Activated CD4-positive, alpha-beta memory T cell treated with anti-CD3 and anti-CD28 coated beads for 36 hours (primary cell): ENCODE measurements at places on chromosomes 1 and 21. TPM values are rescaled to one million over a fixed set of nuclear protein-coding genes. Genes with fewer than 3 reads are reported as not detected.
A peak's percentile ranks its signal among the peaks of the same experiment; 100 is the strongest.

Gene PADI3
- not detected for total RNA-seq

GRCh38 chr1:2946291-2946690 is 75.0 kb upstream of the ACTRT2 start:
- no peak for DNase-seq

DNA sequence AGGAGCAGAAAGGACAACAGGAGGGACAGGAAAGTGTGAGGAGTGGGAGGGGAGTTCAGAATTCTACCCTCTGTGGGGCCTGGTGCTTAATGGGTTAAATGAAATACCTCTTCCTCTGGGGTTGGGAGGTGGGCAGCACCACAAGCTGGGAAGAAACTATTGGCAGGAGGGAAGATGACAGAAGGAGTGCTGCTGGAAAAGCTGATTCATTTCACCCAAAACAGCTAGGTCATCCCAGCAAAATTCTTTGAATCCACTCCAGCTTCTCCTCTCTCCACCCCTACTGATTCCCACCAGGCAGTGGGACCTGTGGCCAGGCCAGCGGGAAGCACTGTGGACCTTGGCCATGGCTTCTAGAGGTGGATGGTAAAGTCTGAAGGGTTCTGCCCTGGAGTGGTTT is 12.8 kb downstream of the BCAN start:
- no peak for DNase-seq

- DNase-seq: no peak
Measured at GRCh38 chr1:152928671-152929070, 18.3 kb upstream of the SPRR5 start.

Gene DCDC2B
- not detected for total RNA-seq

DNA sequence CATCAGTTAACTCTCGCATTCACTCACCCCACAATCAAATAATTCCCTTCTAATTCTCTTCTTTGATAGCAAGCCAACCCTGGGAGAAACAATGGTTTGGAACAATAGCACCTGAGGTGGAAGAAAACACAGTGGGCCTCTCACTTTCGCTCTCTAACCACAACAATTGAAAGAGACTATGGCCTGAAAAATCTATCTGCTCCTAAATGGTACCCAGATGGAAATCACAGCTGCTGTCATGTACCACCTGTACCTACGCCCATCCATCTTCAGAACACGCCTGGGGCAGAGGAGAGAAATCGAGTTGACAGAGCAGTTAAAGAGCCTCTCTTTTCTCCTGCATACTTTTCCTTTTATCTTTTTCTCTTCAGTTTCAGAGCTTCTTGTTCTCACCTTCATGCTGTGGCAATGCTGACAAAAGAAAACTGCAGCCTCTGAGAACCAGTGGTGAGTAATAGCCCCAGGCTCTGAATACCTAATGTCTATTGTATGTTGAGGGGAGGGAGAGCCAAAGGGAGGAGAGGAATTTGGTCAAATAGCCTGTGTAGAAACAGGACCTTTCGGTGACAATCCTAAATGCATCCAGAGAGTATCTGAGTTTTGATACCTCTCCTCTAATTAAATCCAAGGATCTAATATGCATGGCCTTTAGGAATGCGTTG is 57.7 kb downstream of the ZC3H11B start:
- DNase-seq: no peak

GRCh38 chr1:43883321-43883720 is 50.3 kb upstream of the ARTN start:
- DNase-seq: no peak

DNA sequence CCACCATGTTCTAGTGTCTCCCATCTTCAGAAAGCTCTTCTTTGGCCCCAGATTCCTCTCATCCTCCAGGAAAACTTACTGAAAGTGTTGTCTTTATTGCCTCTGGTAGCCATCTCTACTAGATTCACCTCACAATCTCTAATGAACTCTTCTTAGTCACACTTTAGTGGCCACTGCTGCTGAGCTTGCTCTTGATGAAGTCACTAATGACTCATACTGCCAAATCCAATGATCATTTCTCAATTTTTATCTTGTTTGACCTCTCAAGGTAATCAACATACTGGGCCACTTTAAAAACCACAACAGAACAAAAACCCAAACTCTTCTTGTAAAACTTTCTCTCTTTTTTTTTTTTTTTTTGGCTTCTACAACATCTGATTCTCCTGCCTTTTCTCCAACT is 196.4 kb downstream of the LHX8 start:
- no peak for DNase-seq

DNA sequence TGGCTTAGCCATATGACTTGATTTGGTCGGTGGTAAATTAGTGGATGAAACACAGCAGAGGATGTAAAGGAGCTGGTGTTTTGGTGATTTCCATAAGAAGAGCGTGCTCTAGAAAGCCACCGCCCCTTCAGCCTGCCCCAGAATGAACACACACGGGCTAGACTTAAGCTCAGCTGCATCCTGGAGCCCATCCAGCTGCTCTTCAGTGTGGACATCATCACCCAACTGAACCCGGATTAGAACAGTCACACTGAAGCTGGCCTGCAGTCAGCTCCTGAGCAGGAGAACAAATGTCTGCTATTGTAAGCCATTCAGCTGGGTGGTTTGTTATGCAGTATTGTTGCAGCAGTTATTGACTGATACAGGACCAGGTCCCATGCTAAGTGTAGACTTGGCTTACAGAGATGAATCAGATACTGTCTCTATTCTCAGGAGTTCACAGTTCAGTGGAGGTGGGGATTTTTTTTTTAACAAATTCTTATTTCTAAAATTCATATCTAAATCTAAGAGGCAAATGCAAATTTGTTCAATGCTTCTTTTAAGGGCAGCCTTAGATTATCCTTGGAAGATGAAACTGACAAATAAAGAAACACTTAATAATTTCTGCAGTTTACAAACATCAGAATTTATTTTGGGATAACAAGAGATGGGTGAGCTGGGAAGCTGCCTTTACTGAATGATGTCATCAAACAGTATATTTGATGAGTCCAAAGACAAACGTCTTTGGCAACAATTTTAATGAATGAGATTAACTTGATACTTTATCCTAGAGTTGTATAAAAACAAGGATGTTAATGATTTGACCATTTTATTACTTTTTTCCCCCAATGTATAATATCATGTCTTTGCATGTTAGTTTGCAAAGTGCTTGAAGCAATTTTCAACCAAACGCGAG is 251.2 kb downstream of the TRABD2B start:
- no peak for DNase-seq

GRCh38 chr1:29050166-29050565 is 73.5 kb downstream of the TMEM200B start:
- no peak for DNase-seq

GRCh38 chr1:48810740-48811139 is 34.0 kb upstream of the BEND5 start:
- no peak for DNase-seq

Gene NT5C1A
- total RNA-seq: not detected

- no peak for DNase-seq
Measured at GRCh38 chr1:33814166-33814565, 49.7 kb upstream of the HMGB4 start.

DNA sequence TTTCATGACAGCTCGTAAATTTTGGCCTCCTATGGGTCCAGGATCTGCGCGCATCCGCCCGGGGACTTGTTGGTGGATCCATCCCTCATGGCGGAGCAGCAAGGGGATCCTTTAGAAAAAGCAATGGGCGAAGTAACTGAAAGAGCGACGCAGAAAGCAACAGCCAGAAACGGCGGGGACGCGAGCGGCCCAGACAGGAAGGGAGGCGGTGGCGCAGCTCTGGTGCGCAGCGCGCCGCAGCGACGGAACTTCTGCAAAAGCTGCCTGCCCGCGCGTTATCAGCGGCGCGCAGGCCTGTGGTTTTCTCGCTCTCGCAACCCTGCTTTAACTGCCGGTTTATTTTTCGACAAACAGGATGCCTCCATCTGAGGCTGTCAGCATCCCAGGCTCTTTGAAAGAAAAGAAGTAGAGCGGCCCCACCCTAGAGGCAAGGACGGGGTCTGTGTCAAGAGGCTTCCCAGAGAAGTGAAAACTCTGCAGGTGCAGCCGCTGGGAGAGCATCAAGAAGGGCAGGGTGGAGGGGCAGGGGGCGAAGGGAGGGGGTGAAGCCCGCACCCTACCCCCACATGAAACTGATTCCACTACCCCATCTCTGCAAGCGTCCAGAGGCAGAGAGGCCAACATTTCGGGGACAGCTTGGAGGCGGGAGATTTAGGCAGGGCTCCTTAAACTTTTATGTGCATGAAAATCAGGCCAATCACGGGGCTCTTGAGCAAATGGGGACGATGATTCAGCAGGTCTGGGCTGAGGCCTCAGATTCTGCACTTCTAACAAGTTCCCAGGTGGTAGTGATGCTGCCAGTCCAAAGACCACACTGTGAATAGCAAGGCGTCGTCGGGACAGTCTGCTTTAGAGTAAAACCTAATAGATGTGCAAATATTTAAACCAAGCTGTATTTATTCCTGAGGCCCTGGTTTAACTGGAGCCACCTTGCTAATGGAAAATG is 22.2 kb downstream of the RUNX1 start:
- peak; percentile 89 for DNase-seq

GRCh38 chr1:186900539-186901237 is 71.9 kb downstream of the PLA2G4A start:
- DNase-seq: no peak

DNA sequence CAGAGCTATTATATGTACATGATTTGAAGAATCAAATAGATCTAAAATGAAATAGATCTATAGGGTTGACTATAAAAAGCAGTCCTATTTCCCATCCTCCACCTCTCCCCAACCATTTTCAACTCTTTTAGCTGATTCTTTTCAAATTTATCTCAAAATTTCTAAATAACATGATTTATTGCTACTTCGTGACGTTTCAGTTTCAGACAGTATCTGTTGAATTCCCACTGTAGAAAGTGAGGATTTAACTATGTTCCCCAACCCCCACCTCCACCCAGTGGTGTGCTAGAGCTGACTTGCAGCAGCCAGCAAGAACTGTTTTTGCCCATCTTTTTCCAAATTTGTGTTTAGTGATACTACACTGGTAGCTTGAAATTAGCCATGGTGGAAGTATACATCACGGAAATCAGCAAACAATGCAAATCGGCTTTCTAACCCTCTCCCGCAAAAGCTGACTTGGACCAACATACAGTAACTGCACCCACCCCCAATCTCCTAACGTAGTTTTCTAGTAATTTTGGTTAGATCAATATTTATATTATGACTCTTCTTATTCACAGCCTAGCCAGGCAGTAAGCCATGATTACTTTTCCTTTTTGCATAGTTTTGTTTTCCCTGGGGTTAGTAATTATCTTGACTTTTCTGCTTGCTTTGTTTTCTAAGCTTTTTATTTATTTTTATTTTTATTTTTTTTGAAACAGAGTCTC is 10.9 kb downstream of the SEMA4A start:
- no peak for DNase-seq

- no peak for DNase-seq
Measured at GRCh38 chr1:183466781-183467180, 5.5 kb upstream of the SMG7 start.

DNA sequence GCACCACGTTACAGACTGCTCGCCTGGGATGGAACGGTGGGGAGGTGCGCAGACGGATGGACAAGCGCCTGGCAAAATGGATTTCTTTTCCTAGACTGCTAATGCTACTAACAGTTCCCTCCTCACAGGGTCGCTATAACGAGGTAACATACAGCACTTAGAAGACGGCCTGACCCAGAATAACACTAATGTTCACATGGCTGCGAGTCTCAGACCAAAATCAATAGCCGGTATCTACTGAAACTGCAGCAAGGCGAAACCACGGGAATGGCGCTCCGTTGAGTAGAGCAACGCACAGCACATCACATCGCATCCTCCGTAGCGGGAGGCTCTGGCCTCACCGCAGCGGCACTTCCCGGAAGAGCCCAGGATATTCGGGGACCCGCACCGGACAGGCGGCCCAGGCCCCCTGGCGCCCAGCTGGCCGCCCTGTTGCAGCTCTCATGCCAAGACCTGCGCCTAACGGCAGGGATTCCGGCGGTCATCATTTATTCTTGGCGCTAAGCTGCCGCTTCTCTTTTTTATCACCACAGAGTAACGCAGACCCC is 46.6 kb downstream of the VPS26C start:
- peak; percentile 49 for DNase-seq

Gene NBPF6
- total RNA-seq: not detected

DNA sequence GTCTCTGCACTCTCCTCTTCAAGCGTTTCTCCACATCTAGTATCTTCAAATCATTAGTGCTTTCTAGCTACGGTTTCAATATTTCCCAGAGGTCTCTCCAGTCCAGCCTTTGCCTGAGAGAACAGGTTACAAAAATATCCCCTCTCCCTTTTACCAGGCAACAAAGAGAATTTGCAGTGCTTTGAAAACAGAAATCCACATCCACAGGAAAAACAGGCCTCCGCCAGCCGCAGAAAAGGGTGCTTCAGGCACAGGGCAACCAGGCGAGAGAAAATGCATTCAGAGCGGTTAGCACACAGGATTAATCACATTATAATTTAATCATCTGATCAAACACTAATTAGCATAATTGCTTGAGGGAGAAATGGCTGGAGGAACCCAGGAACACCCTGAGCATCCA is 13.8 kb downstream of the DSCAM start:
- no peak for DNase-seq

Gene RPTN
- total RNA-seq: not detected

Gene CLCA4
- total RNA-seq: not detected

Gene AMIGO1
- 1.8 TPM for total RNA-seq

Gene CAPZB
- 388 TPM for total RNA-seq
